Esophagus squamous epithelium (tissue), 5 donors: ENCODE measurements at places on chromosomes 16 and 17.

DNA sequence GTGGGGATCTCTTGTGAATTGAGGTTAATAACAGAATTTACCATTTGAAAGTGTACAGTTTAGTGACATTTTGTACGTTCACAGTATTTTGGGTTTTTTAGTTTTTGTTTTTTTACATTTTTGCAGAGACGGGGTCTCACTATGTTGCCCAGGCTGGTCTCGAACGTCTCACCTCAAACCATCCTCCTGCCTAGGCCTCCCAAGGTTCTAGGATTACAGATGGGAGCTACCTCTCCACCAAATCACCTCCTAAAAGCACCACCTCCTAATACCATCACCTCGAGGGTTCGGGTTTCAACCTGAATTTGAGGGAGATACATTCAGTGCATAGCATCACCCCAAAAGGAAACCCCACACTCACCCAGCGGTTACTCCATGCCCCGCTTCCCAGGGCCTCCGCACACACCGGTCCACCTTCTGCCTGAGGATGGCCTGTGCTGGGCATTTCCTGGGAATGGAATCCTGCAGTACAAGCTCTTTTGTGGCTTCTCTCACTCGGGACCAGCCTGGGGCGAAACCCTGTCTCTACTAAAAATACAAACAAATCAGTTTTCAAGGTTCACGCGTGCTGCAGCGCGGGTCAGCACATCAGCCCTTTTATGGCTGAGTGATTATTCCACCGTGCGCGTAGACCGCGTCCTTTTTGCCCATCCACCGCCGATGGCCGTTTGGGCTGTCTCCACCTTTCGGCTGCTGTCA is 182.7 kb upstream of the CIBAR2 start:
- no peak for DNase-seq

DNA sequence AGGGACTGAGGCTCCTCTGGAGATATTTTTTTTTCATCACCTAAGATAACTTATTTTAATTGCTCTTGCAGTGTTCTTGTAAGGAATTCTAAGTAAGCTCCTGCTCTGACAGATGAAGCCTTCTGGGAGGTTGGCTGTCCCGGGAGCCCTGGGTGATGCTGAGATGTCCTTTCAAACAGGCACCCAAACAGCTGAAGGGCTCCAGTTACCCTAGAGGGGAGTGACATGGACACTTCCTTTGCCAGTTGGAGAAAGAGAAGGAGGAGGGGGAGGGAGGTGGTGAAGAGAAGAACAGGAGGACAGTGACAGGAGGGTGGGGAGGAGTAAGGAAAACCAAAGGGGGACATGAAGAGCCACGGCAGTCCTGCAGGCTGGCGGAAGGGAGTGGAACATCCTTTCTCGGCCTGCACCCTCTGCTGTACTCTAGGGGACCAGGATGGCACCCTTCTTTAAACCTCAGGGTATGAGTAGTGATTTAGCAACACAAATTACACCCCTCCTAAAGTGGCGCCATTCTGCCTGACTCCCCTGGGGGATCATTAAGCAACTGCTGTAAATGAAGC is 51.8 kb downstream of the MYH3 start:
- DNase-seq = no peak

- no peak for DNase-seq
Measured at GRCh38 chr16:48526058-48526957, 83.7 kb downstream of the N4BP1 start.

- DNase-seq = no peak
Measured at GRCh38 chr16:12320298-12320706, 343.8 kb downstream of the SNX29 start.

- DNase-seq = no peak
Measured at GRCh38 chr16:50229149-50229726, 37.1 kb upstream of the ADCY7 start.

DNA sequence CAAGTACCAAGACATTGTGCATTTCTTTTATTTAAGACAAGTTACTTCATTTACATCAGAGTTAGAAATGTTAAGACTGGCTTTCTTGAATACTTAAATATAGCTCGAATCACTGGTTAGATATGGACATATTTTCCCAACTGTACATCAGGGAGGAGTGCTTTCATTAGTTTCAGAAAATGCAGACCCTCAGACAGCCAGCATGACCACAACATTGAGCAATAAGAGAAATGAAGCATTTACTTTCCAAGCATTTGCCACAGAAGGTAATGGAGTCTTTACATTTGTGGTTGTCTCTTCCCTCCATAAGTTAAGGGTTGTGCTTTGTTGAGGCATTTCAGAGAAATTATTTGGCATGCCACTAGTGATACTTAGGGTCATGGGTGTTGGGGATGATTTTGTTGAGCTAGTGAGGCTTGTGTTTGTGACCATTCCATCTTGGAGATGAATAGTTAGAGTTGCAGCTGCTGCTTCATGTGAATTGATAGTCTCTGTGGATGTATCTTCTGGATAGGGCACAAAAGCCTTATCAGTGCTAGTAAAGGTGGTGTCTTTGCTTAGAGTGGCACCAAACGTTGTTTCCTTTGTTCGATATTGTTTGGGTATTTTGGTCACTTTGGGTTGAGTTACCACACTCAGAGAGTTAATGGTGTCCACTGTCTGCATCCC is 2.1 kb downstream of the OMG start:
- DNase-seq = no peak

- DNase-seq = no peak
Measured at GRCh38 chr16:65281586-65281985, 159.7 kb upstream of the CDH11 start.
